Osteoblast (primary cell): ENCODE measurements at places on chromosomes 6 and 20. TPM values are rescaled to one million over a fixed set of nuclear protein-coding genes. Genes with fewer than 3 reads are reported as not detected.

DNA sequence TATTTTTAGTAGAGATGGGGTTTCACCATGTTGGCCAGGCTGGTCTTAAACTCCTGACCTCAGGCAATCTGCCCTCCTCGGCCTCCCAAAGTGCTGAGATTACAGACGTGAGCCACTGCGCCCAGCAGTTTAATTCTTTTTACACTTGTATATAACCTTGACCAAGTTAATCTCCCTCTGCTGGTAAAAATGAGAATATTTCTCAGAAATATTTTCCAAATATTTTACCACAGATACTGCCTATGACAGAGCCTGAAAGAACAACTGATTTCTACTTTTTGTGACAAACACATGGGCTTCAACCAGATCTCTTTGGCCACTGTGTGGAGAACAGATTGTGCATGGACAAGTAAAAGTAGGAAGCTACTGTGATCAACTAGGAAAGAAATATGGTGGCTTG lies 21.2 kb upstream of the NHSL1 start:
- no peak overlapping the region for H3K27ac ChIP-seq
- H3K4me3 ChIP-seq = no peak overlapping the region
- H3K4me1 ChIP-seq = peaks cover 6% of the 10 kb centered on the region
- no peaks in the 10 kb centered on the region for H3K27me3 ChIP-seq

- H3K27me3 ChIP-seq = no peaks in the 10 kb centered on the region
- H3K4me3 ChIP-seq = no peak overlapping the region
- no peaks in the 10 kb centered on the region for H3K4me1 ChIP-seq
- no peak for DNase-seq
- H3K27ac ChIP-seq = no peak overlapping the region
Measured at GRCh38 chr20:8175741-8176675, 43.9 kb downstream of the PLCB1 start.

DNA sequence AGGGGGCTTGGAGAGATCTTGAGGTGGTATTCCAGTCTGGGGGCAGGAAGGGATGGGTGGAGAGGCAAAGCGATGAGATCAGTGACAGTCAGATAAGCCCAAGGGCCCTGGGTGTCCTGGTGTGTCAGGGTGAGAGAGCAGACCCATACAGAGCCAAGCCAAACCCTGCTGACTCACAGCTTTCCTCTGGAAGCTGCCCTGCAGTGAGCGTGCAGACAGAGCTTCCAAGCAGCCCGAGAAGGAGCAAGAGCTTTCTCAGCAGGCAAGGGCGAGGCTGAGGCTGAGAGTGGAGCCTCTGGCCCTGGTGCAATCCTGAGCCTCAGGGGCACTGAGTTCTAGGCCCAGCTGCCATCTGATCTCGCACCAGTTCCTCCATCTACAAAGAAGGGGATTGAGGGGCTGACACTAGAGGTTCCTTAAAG lies 91.1 kb upstream of the HIVEP1 start:
- no peaks in the 10 kb centered on the region for H3K27me3 ChIP-seq
- peak overlapping the region; percentile 82 for H3K27ac ChIP-seq
- no peaks in the 10 kb centered on the region for H3K36me3 ChIP-seq
- H3K4me3 ChIP-seq = no peak overlapping the region
- peak; percentile 97 for DNase-seq

DNA sequence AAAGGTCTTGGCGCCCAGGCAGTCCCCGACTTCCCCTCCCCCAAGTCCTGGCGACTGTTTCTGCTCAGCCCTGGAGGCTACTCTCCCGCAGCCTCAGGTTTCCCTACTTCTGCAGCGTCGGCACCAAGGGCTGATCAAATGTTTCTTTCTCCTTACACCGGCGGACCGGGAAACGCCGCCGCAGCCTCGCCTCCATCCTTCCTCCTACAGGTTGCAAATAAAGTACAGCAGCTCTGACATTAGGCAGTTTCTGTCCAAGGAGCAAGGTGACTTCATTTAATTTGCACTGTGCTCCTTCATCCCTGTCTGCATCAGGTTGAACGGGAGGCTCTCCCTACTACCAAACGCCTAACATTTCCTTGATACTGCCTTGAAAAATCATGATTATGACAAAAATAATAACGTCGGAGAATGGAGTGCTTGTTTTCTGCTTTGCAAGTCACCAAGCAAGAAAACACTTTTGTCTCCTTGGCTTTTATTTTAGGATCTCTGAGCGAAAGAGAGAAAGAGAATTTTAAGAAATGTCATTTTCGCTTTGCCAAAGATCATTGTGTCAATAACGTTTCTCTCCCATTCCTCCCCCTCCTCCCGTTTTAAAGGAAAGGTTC lies 1.0 kb downstream of the CLIC5 start:
- H3K27ac ChIP-seq = no peak overlapping the region
- no peaks in the 10 kb centered on the region for H3K36me3 ChIP-seq
- peak overlapping the region; percentile 23 for H3K4me3 ChIP-seq

DNA sequence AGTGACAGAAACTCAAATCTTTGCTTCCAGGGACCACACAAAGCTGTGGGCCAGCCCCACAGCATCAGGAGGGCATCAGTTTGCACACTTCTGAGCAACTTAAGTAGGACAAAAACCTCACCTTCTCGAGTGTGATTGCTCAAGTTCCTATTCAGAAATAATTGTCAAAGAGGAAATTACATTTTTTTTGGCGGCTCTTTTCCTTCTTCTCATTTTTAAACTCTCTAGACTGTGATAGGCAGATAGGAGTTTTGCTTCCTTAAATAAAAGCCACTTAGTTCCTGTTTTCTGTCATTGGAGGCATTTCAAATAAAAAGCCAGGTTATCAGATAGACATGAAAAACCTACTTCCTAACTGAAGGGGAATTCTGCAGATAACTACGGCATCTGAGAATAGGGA lies 11.2 kb upstream of the TAGAP start:
- H3K4me3 ChIP-seq = no peak overlapping the region
- no peak for DNase-seq
- H3K27ac ChIP-seq = no peak overlapping the region
- H3K36me3 ChIP-seq = no peaks in the 10 kb centered on the region

DNA sequence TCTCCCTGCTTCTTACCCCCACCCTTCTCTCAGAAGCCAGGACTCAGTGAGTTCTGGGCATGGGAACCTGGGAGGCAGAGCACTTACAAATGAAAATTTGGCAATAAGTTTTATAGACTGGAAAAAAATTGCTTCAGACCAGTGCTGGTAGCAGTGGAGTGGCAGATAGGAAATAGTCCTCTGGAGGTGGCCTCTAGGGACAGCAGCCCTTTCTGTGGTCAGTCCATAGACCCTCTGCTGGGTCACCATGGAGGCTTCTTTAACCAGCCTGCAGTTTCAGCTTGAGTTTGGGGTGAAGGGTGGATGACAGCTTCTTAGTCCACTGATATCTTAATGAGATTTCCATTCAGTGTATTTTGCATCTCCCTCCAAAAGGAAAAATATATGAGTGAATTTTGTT lies 179.1 kb downstream of the ARID1B start:
- no peaks in the 10 kb centered on the region for H3K27me3 ChIP-seq
- no peak for DNase-seq
- no peak overlapping the region for H3K4me3 ChIP-seq
- H3K4me1 ChIP-seq = peaks cover 35% of the 10 kb centered on the region
- no peaks in the 10 kb centered on the region for H3K36me3 ChIP-seq
- H3K27ac ChIP-seq = peak overlapping the region; percentile 37

DNA sequence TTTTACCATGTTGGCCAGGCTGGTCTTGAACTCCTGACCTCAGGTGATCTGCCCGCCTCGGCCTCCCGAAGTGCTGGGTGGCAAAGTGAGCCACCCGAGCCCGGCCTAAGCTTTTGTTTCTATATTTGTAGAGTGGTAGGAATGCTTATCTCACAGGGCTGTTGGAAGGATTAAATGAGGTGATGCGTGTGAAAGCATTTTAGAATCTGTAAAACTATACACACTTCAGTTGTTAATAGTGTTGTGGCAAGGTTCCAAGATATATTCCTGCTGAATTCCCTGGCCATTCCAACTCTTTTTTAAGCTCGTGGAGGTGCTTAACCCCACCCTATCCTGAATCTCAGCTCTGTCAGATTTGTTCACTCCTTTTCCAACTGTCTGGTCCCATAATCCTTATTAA lies 89.9 kb upstream of the AKIRIN2 start:
- H3K36me3 ChIP-seq = no peaks in the 10 kb centered on the region
- H3K27ac ChIP-seq = no peak overlapping the region
- no peak overlapping the region for H3K4me3 ChIP-seq
- DNase-seq = no peak
- H3K27me3 ChIP-seq = no peaks in the 10 kb centered on the region

DNA sequence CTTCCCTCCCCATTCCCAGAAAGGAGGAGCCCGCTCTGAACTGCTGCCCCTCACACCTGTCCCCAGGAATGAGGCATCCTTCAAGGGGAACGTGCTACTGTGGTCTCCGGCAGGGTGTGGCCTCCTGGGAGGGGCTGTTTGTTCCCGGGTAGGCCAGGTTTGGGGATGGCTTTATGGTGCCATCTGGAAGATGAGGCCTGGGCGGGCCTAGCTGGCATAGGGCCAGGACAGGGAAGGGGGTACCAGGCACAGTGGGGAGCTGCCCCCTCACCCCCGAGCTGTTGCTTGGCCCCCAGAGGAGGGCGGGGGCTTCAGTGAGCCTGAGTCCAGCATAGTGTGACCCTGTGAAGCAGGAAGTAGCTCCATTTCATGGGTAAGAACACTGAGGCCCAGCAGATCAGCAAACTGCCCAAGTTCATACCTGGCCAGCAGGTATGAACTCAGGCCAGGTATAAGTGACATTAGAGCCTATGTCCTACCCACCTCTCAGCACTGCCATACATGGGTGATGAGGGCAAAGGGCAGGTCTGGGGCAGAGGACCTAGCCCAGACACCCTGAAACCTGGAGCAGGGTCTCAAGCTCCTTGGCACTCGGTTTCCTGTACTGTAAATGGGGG lies 17.5 kb upstream of the SPDEF start:
- DNase-seq = peak; percentile 82
- no peaks in the 10 kb centered on the region for H3K4me1 ChIP-seq
- no peaks in the 10 kb centered on the region for H3K36me3 ChIP-seq
- no peak overlapping the region for H3K4me3 ChIP-seq

GRCh38 chr6:139135578-139136545 lies 982 bp downstream of the HECA start:
- peak overlapping the region; percentile 78 for H3K27ac ChIP-seq
- DNase-seq = peak; percentile 73
- peak overlapping the region; percentile 89 for H3K4me3 ChIP-seq
- H3K27me3 ChIP-seq = no peaks in the 10 kb centered on the region

DNA sequence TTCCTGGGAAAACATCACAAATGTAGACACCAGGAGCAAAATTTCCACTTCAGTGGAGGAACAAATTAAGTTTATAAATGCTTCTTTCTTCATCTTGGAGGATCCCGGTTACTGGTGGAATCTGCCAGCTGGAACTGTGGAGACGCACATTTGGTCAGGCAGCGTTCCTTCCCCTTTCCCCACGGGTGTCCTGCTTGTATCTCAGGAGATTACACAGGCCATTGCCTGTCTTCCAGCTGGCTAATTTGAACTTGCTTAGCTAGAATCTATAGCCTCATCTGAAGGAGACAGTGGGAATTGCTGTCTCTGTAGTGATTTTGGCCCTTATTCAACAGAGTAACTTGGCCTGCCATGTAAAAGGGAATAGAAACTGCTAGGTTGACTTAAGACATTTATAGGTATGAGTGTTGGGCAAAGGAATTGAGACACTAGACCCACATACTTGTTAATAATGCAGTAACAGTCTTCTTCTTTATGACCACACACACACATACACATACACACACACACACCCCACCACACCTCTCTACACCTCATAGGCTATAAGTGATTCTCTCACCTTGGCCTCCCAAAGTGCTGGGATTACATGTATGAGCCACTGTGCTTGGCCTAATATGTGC lies 34.4 kb downstream of the TSBP1 start:
- H3K4me1 ChIP-seq = no peaks in the 10 kb centered on the region
- H3K4me3 ChIP-seq = no peak overlapping the region
- H3K27me3 ChIP-seq = peaks cover 2% of the 10 kb centered on the region
- H3K36me3 ChIP-seq = no peaks in the 10 kb centered on the region
- no peak overlapping the region for H3K27ac ChIP-seq
- DNase-seq = no peak

GRCh38 chr6:7390226-7390878 lies 744 bp downstream of the RIOK1 start:
- H3K4me1 ChIP-seq = peaks cover 24% of the 10 kb centered on the region
- no peaks in the 10 kb centered on the region for H3K27me3 ChIP-seq
- peak overlapping the region; percentile 79 for H3K4me3 ChIP-seq
- H3K36me3 ChIP-seq = peaks cover 14% of the 10 kb centered on the region
- H3K27ac ChIP-seq = peak overlapping the region; percentile 71

DNA sequence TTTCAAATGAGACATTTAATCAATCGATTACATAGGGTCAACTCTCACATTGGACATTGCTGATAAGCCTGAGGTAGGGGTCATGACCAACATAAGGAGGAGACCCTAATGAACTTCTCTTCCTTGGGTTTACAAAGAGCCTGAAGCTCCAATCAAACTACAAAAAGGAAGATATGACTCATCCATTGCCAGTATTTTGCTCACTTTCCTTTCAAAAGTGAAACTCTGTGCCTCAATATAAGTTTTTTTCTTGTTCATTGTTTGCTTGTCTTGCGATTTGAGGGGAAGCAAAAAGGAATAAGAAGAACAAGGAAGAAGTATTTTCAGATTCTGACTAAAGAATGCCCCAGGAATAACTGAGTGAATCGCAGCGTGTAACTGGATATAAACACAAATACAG lies 38.8 kb upstream of the KHDRBS2 start:
- no peaks in the 10 kb centered on the region for H3K36me3 ChIP-seq
- no peaks in the 10 kb centered on the region for H3K27me3 ChIP-seq
- H3K4me3 ChIP-seq = no peak overlapping the region
- no peaks in the 10 kb centered on the region for H3K4me1 ChIP-seq
- no peak overlapping the region for H3K27ac ChIP-seq
- no peak for DNase-seq

DNA sequence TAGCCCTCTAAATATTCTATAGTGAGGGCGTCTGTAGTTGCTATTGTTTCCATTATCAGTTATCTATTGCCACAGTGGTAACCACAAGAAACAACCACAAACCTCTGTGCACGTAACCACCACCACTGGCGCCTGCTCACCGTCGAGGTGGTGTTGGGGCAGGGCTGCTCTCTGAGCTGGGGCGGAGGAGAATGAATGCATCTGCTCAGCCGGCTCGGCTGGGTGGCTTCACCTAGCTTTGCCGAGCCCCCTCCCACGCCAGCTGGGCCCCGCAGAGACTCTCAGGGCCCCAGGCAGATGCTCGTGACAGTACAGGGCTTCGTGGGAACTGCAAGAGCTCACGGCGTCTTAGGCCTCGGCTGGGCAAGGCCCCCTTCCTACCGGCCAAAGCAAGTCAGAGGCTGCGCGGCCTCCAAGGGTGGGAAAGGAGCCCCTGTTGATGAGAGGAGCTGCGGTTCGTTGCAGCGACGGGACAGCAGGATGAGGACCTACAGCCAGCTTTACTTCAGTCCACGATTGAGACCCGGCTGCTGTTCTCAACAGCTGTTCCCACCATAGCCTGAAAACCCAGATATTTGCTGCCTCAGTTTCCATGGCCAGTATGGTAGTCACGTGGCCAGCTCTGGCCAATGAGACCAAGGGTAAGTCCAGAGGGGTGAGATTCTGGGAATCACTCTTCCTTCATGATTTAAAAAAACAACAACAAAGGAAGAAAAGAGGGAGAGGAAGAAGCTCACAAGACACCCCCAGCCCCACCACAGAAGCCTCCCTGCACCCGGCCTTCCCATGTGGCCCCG lies 120.2 kb upstream of the AFDN start:
- no peaks in the 10 kb centered on the region for H3K27me3 ChIP-seq
- DNase-seq = no peak
- H3K36me3 ChIP-seq = no peaks in the 10 kb centered on the region
- H3K4me1 ChIP-seq = no peaks in the 10 kb centered on the region

Gene KIF13A
- 61.5 and 90.5 TPM in 2 replicates for total RNA-seq

Gene ELOVL2
- under 0.01 and 0.29 TPM in 2 replicates for total RNA-seq

Gene ECT2L
- under 0.01 TPM in 1 of 2 replicates, not detected in the other for total RNA-seq

Gene RANBP9
- total RNA-seq = 53.9 and 55.1 TPM in 2 replicates

Gene PPP1R14C
- 3.6 and 3.8 TPM in 2 replicates for total RNA-seq

Gene RHAG
- not detected in 2 replicates for total RNA-seq

Gene GRM1
- total RNA-seq = under 0.01 TPM in 2 replicates

Gene LINC00237
- total RNA-seq = not detected in 2 replicates

Gene MICAL1
- 26.1 and 28.0 TPM in 2 replicates for total RNA-seq

Gene CNR1
- not detected in 2 replicates for total RNA-seq
